Osteocyte (in vitro differentiated cells): ENCODE measurements at places on chromosomes 1 and 21. TPM values are rescaled to one million over a fixed set of nuclear protein-coding genes. Genes with fewer than 3 reads are reported as not detected.

The AIRE gene
- not detected in 2 replicates for total RNA-seq

The GNAT2 gene
- total RNA-seq: not detected in 2 replicates

DNA sequence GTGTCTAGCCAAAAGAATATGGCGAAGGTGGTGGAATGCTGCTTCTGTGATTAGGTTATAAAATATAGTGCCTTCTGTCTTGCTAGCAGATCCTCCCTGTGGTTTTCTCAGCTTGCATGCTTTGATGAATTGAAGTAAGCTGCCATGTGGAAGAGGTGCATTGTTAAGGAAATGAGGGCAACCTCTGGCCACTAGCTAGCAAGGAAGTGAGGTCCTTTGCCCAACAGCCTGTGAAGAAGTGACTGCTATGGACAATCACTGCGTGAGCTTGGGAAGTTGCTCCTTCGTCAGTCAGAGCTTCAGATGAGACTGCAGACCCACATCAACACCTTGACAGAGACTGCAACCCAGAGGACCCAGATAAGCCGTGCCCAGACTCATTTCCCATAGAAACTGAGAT lies 109.4 kb downstream of the GIPC2 start:
- DNase-seq: no peak

GRCh38 chr1:89089962-89090361 lies 25.0 kb upstream of the GBP1 start:
- DNase-seq: no peak

DNA sequence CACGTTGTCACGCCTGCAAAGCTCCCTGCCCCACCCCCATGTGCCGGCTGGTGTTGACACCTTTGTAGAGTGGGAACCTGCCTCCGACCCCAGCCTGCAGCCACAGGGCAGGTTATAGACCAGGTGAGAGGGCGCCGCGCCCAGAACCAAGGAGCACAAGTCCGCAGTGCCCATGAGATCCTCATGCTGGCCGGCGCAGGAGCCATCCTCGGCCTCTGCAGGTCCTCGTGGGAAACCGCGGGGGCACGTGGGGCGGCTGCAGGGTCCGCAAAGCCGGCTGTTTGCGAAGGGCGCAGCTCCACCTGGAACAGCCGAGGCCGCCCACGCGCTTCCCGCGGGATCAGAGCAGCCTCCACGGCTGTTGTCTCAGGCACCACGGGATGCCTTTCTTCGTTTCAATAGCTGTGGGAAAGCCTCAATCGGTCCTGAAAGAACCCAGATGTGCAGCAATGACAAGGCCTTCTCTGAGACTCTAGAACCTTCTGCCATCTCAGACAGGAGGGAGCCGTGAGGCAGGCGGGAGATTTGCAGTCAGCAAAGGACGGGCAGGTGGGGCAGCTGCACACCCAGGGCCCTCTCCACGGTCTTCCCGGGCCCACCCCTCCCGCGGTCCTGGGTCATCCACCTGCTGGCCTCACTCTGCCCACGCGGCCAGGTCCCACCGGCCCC lies 29.9 kb downstream of the POFUT2 start:
- peak; percentile 76 for DNase-seq

DNA sequence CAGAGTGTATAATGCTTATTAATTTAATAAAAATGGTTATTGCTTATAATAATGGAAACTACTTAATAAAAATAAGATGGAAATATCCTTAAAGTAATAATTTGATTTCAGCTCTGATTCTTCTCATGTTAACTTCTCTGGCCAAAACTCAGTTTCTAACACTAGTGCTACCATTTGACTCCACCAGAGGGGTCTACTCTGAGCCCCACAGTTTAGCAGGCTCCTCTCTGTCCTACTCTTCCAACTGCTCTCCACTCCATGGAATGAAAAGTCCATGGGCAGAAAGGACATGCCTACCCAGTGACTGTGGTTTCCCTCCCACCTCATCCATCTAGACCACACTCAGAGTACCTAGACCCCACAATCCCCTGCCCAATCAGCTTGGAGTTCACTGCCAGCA lies 489.1 kb upstream of the CAMK1G start:
- no peak for DNase-seq

GRCh38 chr1:43366601-43367025 lies 1.2 kb downstream of the ELOVL1 start:
- DNase-seq: no peak

DNA sequence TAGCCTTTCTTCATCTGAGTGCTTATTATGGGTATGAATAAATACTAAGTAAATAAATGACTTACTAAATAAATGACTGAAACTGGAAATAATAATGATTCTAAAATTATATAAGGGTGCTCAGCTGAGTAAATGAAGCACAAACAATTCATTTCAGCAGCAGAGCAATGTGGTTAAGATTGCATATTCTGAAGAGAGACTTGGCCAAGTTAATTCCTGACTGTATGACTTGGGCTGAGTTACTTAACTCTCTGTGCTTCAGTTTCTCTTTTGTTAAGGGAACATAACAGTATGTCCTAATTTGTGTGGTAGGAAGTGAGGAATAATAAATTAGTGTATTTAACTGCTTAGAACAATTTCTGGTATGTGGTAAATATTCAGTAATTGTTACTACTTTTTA lies 19.1 kb downstream of the AGL start:
- no peak for DNase-seq
